ENCODE measurements at places on chromosomes 2 and 18. TPM values are rescaled to one million over a fixed set of nuclear protein-coding genes. Genes with fewer than 3 reads are reported as not detected.

GRCh38 chr2:105438104-105438929 lies 39.5 kb upstream of the FHL2 start:
- peak; percentile 83 for DNase-seq

Gene SSB
- total RNA-seq: 50.4 TPM

DNA sequence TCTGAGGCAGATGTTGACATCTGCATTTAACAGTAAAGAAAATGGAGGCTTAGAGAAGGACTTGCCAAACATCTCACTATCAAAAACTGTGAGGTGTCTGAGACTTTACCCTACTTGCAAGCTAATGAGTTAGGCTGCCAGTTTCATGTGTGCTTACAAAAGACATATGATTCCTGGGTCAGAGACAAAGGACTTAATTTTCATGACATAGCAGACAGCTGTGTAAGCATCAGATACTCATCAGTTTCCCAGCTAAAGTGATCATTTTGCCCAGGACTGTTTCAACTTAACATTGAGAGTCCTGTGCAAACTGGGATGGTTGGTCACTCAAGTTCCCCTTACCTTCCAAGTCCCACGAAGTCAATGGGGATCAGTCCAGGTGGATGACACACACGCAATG lies 18.9 kb upstream of the DAPL1 start:
- DNase-seq: no peak

- no peak for DNase-seq
These were observed 158.9 kb downstream of the NEB start for GRCh38 chr2:151575338-151575737.

- no peak for DNase-seq
These were observed 39.8 kb downstream of the FAM124B start for GRCh38 chr2:224362094-224362493.

Gene PFN4
- 0.89 TPM for total RNA-seq

GRCh38 chr2:55408918-55409868 lies 10.5 kb downstream of the CCDC88A start:
- DNase-seq: no peak

GRCh38 chr2:129422028-129422427 lies 557.4 kb upstream of the RAB6C start:
- DNase-seq: no peak

GRCh38 chr18:3666526-3667254 lies 216.7 kb downstream of the TGIF1 start:
- no peak for DNase-seq

Gene NTSR2
- total RNA-seq: not detected

Gene RAB17
- total RNA-seq: 5.0 TPM

Gene NDUFV2
- total RNA-seq: 479 TPM

DNA sequence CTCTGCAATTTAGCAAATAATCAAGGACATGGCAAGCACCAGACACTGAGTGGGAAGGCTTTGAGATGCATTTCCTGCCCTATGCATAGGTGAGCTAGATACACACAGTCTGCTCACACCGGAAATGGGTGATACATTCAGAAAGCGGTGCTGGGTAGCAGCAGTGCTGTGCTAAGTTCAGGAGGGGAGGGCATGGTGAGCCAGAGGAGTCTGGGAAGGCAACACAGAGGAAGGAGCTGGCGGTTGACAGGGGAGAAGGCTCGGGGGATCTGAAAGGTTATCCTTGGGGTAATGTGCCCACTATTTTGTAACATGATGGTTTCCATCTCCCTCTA lies 57.4 kb upstream of the EPAS1 start:
- no peak for DNase-seq

GRCh38 chr2:142140434-142140845 lies 9.6 kb upstream of the LRP1B start:
- no peak for DNase-seq

DNA sequence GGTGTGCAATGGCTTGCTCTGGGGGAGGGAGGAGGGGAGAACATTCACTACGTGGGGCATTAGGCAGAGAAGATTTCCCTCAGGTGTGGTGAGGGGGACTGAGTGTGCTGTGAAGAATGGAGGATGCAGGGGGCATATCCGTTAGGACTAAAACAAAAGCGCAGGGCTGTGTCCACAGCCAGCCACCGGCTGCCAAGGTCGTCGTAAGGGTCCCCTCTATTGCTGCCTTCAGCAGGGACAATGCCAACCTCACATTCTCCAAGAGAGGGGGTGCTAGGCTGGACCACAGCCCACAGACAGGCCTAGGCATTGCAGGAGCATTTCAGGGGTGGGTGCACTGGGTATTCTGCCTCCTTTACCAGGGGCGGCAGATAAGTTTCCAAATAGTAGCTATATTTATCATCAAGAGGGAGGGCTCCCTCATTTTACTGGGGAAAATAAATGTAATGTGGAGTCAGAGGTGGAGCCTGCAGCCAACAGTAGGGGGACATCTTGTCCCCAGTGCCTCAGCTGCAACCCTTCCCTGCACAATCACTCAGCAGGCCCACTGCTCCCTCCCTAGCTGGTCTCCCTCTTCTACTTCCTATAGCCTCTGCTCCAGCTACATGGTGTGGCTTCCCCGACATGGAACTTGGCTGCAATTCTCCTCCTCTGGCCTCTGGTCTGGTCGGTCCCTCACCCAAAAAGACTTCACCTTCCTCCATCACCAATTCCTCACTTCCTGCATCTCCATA lies 74.9 kb upstream of the OTOF start:
- DNase-seq: no peak

DNA sequence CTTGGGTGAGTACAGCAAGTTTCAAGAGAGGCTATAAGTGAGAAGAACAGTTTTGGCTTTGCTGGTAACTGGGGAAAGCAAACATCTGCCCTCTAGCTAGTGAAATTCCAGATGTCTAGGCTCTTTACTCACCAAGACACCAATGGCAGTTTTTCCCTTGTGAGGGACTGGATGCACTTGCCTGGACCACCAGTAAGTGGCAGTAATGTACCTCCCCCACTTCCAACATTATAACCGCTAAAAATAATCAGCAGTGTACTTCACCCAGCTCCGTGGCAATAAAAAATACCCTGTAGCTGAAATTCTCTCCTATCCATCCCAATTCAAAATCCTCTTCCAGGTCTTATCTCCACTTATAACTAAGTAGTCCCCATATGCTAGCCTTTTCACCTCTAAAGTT lies 383.9 kb downstream of the ARHGAP15 start:
- DNase-seq: peak; percentile 16

DNA sequence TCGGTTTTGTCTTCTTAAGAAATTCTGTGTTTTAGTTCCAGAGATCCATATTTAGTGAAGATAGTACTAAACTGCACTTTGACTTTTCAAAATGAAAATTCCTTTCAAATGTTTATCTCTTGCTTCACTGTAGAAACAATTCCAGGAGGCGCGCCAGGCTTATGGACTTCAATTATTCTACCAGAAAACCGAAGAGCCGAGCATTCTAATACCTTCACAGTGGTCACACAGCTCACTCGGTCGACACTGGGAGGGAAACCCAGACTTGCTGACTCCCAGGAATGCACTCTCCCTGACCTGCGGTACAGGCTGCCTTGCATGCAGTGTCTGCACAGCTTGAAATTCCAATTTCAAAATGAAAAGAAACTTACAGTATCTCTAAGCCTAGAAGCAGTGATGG lies 119.9 kb upstream of the PIEZO2 start:
- no peak for DNase-seq

DNA sequence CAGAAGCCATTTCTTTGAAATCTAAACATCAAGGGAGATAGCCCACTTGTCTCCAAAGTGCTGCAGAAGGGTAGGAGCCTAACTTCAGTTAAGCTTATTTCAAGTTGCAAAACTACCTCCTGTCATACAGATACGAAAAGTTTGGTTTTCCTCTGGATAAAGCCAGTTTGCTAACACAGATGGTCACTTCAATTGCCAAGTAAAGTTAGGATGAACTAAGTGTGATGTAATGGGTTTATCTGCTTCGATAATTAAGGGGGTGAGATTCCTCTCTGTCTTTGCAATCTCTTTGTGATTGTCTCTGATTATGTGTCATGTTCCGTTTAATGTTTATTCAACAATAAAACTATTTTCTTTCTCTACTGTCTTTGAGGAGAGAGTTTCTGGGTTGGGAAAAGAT lies 156.4 kb downstream of the SLC39A10 start:
- DNase-seq: no peak

- DNase-seq: peak; percentile 87
These were observed 56.8 kb upstream of the TTN start for GRCh38 chr2:178863856-178864620.

GRCh38 chr2:64606479-64607363 lies 47.0 kb downstream of the SERTAD2 start:
- peak; percentile 88 for DNase-seq

GRCh38 chr2:182999348-183000028 lies 38.8 kb downstream of the NCKAP1 start:
- DNase-seq: no peak

Gene CREG2
- not detected for total RNA-seq

Gene GPBAR1
- 3.7 TPM for total RNA-seq
